Occipital lobe (tissue), 3 donors: ENCODE measurements at places on chromosomes 7 and 10.

DNA sequence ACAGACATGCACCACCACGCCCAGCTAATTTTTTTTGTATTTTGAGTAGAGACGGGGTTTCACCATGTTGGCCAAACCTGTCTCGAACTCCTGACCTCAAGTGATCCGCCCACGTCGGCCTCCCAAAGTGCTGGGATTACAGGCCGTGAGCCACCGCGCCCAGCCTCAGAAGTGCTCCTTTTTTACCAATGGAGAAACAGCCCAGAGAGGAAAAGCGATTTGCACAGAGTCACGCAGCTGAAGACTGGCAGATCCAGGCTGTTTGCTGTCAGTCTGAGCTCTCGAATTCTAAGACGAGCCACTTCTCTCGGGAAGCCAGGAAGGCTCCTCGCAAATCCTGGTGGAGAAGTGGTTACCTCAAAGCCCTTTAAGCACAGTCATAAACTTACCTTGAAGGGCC is 57.4 kb upstream of the SDK1 start:
- DNase-seq, result no peak

GRCh38 chr10:20877554-20877953 is 19.6 kb downstream of the NEBL start:
- no peak for DNase-seq

DNA sequence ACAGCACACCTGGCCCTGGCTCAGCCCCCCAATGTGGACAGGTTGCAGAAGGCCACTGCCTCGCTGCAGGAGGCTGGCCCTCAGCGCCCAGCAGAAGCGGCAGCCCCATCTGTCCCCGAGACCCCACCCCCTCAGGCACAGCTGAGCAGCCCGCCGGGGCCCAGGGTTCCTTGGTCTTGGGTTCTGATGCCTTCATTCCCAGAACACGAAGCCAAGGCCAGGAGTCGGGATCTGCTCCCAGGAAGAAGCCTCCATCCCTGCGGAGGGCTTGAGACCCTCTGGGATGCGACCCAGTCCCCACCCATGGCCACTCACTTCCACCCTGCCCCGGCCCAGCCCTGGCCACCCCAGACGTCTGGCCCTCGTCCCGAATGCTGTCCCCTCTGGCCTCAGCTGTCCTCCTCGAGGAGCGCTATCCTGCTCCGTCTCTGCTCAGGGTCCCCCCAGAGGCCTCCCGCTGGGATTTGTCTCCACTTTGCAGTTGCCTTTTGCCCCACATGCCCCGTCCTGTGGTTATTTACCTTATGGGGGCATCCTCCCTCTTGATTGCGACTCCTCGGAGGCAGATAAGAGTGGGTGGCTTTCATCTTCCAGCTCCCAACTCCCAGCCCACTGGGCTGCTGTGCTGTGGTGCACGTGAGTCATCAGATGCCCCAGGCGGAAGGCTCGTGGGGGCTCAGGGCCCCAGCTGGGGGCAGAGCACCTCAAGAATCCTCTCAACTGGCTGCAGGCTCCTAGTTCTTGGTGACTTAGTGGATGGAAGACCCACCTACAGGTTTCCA is 97.5 kb downstream of the MKI67 start:
- DNase-seq, result no peak

GRCh38 chr7:101717628-101718357 is 88.7 kb upstream of the MYL10 start:
- no peak for DNase-seq

DNA sequence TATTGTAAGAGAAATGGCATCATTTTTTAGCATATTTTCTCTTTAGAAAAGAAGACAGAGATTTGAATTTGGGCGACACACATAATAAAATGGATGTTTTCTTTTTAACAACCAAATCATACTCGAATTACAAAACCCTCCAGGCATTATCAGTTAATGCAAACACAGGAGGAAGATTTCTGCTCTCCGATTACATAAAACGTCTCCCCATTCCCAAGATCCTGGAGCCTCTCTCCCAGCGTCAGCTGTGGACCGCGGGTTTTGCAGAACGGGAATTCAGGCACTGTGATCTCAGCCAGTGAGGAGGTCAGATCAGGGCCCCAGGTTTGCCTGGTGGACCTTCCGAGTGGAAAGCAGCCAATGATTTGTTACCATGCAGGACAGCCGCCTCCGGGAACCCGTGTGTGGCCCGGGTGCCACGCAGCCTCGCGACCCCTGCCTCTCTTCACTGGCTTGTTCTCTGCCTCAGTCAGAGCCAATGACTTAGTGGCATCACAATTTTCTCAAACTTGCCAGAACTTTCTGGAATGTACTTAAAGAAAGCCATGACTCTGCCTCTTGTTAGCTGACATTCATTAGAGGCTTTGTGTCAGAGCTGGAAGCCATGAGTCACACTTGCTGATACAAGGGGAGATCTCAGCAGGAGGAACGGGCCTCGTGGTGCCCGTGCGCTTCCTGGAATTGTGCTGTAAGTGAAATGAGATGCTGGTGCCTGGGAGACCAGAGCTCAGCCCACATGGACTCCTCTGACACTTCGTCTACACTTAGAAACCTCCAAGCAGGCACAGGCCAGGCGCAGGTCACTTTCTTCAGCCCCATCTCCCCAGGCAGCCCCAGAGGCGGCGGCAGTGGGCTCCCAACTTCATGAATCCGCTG is 246.1 kb downstream of the KLF6 start:
- DNase-seq, result no peak
